Stimulated activated CD8-positive, alpha-beta memory T cell treated with anti-CD3 and anti-CD28 coated beads, Interleukin-7, amount 100 ng/mL, for 1 hour (primary cell): ENCODE measurements at places on chromosomes 6 and 20.

DNA sequence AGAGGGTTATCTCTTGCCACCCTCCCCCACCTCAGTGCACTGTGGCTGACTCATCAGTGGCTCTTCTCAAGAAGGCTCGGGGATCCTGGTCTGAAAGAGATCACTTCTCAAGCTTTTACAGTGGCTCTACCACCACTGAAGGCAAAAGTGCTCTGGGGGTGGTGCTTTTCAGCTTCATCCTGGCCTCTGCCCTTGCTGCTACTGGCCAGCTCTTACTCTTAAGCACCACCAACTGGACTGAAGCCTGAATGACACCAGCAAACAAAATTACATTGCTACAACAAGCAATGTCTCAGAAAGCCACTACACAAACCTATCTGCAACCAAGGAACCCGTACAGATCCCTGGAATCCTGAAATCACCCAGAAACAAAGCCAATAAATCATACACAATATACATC, 402.1 kb downstream of the EPHA7 start:
- DNase-seq: no peak

GRCh38 chr6:30873137-30873640, 11.1 kb upstream of the DDR1 start:
- DNase-seq: no peak

DNA sequence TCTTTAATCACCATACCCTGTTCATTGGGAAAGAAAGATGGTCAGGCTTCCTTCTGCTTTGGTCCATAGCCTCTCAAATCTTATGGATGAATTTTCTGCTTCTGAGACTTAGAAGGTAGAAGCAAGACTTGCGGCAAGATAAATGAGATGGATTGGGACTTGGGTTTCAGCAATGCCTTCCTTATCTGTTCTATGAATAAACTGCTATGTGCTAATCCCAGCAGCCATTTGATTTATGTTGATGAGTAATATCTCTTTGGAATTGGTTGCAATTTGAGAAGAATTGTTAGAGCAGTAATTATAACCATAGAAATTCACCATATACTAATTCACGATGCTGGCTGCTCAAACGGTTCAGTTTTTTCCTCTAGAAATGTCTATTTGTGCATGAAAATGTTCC, 48.3 kb downstream of the TXLNB start:
- DNase-seq: no peak

DNA sequence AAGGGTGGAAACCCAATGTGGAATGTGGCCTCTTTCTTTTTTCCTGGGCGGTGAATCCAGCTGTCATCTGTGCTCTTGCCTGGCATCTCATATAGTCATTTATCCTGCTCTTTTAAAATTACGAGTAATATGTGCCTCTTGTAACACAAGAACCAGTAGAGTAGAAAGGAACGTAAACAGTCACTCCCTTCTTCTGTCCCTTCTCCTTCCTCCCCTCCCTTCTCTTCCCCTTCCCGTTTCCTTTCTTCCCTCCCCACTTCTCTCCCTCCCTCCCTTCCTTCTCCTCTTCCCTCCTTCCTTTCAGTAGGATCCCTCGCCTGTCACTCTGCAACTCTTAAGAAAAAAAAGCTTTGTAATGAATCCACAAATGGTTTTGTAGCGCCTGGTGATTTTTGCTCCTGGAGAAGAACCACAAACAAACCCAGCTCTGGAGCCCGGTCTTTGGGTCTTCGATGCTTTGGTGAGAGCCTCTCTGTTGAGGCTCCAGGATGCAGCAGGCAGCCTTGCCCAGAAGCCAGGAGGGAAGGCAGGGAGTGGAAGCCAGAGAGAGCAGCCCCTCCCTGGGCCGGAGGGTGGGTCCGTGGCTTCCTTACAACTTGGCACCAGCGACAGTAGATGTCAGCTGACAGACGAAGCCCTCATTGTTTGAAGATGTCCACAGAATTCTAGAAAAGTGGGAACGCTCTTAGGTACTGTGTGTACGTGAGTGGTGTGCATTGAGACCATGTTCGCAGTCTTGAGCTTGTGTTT, 15.0 kb downstream of the DUSP22 start:
- DNase-seq: no peak

DNA sequence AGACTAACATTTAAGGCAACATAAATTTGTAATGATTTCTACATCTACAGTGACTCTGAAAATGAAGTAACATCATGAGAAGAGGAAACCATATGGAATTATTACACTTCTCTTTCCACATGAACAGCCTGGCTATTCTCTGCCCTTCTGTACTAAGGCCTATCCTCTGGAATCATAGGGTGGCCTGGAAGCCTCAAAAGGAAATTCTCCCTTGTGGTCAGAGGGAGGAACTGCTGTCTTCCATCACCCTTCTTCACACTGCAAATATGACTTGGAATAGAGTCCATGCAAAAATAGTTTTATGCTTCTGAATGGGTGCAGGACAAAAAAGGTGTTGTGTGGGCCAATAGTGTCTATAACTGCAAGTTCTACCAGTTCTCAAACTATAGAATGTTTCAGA, 44.6 kb upstream of the SH3BGRL2 start:
- DNase-seq: no peak
